Kasumi-1 (cell line): ENCODE measurements at places on chromosomes 2 and 18.

DNA sequence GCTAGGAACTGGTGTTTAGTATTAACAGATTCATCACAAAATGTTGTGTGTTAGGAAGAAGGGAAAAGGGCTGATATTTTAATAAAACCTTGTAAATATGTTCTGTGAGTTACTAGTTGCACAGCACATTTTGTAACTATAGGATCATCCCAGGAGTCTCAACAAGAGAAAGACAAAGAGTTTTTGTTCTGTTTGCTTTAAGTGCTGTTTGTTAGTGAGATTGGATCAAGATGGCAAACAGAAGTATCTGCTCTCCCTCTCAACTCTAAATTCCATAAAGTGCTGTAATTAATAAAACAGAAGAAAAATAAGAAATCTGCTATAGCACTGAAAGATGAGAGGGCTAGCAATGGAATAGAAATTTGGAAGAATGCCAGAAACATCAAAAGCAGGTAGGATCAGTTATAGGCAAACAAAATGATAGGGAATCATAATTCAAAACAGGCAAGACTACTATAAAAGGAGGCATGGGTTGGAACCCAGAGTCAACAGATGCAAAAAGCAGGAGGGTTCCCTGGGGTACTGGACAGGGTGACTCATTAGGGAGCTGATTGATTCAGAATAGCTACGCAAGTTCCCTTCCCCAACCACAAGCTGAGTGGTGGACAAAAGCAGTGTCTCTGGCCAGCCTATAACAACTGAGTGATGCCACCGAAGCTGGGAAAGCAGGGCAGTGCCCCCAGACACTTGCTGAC is 75.8 kb downstream of the DYNC1I2 start:
- no peak for DNase-seq

DNA sequence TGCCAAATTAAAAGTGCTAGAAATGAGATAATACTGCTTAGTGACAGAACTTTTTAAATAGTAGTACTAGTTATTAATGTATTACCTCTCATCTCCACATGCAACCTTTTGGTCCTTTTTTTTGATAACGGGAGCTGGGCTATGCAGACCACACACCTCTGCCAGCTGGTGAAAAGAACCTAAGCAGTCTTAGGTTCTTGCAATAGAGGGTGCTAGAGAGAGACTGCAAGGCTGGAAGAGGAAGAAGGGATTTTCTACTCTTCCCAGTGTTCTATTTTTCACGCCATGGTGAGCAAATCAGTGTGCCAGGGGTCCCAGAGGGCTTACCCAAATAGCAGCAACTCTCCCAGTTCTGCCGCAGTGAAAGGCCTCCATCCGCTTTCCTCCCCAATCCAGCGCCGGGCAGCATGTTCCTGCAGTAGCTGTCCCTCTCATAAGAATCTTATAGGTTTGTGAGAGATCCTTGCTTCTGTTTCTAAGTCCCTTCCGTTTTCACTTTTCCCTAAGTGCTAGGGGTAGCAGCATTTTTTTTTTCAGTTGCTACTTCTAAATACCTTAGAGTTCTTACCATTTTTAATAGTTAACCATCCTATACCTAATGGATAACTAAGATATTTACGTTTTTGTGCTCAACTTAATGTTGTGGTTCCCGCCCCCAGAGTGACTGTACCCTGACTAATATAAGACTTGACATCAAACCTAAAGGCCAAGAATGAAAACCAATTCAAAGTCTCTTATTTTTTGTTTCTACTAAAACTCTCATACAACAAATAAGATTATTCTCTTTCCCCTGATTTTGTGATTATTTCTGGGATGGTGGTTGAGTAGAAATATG is 69.4 kb upstream of the UBE2E3 start:
- DNase-seq = no peak

GRCh38 chr2:236959876-236960275 is 125.8 kb upstream of the COPS8 start:
- no peak for DNase-seq

- DNase-seq = no peak
Observed at GRCh38 chr2:23386339-23387220, 1.6 kb downstream of the KLHL29 start.

DNA sequence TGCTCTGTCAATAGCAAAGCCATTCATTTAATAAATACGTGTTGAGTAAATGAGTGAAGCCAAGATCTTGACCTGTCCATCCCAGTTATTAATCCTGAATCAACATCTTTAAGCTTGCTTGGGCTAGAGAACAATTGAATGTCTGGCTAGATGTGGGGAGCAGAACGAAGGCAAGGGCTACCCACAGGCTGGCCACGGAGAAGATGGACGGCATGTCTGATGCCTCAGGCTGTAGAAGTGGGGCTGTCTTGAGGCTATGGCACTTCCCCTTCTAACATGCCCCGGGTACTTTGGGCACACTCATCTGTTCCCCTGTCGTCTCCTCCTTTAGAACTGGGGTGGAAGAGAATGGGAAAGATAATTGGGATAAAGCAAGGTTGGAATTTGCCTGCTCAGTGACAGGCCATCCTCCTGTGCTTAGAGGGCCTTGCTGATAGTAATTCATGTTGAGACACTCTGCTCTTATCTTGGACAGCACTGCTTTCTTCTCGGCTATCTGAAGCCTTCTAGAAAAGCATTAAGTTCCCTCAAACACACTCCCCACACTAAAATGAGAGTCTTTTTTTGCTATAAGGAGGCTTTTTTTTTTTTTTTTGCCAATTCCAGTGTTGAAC is 225.7 kb downstream of the MREG start:
- DNase-seq = no peak

DNA sequence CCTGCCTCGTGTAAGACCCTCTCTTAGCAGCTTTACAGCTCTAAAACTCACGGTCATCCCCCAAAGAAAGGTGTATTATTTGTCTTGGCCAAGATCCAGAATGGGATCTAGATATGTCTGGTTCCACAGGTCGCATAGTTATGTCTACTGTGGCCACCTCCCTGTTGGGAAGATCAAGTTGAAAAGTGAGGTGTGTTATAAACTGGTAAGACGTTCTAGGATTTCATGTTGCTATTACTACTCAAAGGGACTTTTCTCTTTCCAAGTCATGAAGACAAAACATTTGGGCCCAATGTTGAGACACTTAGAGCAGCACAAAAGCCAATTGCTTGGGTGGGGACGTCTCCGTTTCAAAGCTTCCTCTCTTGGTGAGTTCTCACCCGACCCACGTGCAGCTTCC is 766.0 kb downstream of the RNF144A start:
- DNase-seq = no peak

GRCh38 chr2:62201307-62201706 is 5.4 kb downstream of the B3GNT2 start:
- no peak for DNase-seq

GRCh38 chr18:6373187-6373586 is 41.5 kb downstream of the L3MBTL4 start:
- DNase-seq = no peak

- no peak for DNase-seq
Observed at GRCh38 chr2:100208141-100208770, 65.9 kb upstream of the AFF3 start.

DNA sequence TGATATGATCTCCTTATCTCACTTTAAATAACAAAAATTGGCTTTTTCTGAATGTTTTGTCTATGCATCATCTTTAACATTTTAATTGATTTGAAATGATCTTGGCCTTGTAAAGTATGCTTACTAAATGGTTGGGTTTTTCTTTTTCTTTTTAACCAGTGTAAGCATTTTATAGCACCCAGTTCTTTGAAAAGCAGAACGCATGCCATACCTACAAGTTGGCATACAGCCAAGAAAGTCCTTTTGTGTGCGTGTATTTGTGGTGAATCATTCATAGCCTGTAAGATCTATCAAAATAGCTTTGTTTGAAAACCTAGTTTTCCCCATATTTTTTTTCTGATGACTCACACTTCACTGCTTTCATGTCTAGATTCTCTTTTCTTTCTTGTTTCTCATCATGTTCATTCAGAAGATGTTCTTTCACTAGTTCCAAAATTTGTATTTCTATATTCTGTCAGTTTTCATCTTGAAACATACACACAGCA is 4.1 kb upstream of the VRK2 start:
- no peak for DNase-seq

DNA sequence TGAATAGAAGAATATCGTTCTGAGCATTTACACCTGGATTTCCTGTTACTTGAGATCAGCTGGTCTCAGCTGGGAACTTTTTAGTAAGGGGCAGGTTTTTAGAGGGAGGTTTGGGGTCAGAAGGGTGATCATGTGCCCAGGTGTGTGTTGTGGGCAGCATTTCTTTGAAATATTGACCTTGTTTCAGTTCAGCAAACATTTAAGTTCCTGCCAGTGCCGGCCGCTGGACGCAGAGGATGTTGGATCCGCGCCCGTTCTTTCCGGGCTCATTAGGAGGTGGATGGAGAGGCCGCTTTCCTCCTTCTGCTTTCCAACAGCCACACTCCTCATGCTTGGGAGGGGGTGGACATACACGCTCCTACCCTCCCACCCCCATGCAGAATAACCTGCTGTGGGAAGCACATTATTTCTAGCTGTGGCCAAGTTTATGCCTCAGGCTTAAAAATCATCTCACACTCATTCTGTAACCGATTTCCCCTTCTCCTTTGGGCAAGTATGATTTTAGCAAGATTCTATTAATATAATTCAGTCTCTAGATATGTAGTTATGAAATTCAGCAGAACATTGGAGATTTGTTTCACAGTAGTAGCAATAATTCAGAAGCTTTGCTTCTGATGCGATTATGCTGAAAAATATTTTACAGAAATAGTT is 131.4 kb downstream of the ZNF236 start:
- no peak for DNase-seq

DNA sequence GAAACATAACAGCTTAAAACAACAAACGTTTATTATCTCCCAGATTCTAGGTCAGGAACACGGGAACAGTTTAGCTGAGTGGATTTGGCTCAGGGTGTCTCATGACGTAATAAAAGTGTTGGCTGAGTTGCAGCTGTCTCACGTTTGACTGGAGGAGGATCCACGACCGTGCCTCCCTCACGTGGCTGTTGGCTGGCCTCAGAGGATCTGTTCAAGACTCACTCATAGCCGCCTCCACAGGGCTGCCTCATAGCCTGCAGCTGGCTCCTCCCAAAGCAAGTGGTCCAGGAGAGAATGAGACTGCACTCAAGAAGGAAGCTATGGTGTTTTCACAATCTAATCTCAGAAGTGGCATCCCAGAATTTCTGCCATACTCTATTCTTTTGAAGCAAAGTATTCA is 167.1 kb downstream of the RPRM start:
- no peak for DNase-seq

DNA sequence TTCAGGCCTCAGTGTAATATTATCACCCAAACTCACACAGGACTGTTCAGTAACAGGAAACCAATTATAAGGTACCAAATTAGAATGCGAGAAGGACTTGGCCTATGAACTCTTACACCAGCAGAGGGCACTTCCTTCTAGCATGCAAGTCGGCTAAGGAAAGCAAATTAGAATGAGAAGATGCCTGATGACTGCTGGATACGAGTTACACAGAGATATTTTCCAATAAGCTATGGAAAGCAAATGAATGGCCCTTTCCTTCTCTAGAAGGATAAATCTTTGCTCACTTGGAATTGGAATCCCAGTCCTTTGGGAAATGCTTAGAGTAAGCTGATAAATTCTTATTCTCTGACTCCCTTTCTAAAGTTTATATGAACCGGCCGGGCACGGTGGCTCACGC is 109.8 kb downstream of the AP1S3 start:
- DNase-seq = peak; percentile 63

DNA sequence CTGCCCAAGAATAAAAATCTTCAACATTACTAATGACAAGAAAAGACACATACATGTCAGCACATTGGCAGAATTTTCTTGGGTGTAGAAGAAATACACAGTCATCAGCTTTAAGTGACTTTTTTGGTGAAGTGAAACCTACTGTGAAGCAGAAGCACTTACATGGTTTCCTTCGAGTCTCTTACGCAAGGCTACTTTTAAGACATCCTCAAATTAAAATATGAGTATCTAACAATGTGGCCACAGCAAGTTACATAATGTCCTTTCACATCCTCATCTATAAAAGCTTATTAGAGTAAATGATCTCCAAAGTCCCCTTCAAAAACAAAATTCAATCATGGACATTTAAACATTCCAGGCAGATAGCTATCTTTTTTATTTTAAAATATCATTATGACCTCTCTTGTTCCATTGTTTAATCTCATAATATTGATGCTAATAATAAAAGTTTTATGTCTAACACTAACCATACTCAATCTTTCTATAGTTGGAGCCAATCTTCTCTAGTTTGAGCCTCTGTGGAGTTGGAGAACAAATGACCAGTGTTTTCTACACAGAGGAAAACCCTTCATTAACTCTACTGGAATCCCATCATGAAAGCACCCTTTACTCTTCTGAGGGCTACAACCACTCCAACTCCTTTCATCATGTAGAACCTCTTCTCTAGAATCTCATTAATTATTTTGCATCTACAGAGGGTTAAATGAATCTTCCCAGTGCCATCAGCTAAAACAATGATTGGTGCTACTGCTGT is 182.2 kb upstream of the ZFP36L2 start:
- no peak for DNase-seq

- DNase-seq = no peak
Observed at GRCh38 chr18:48853588-48853987, 97.2 kb downstream of the SMAD7 start.

DNA sequence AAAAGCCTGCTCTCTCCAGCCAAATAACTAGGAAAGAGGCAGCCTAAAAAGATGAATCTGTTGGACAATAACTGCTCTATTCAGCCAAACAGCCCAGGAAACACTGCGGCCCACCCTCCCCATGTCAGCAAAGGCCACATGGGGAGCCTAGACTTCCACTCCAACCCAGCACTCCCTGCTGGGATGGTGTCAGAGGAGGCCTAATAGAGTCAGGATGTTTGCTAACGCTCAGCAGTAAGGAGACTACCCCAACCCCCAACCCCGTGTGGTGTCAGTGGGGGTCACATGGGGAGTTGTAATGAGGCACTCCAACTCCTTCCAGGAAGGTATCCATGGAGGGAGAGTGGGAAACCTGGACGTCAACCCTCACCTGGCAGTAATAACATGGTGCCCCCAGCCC is 41.6 kb downstream of the ZBTB7C start:
- DNase-seq = no peak

DNA sequence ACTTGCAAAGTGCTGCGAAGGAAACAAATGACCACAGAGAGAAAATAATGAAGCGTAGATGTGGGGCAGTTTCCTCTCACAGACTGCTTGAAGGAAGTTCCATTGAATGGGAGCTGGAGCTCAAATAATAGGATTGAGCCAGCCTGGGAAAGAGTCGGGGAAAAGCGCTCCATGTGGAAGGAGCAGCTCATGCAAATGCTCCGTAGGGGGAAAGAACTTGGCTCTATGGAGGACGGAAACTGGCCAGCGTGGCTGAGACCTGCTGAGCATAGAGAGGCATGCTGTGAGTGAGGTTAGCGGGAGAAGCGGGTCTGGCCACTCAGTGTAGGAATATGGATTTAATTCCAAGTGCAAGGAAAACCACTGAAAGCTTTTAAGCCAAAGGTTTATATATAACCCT is 28.6 kb upstream of the VIT start:
- DNase-seq = no peak

GRCh38 chr18:49597157-49597931 is 35.5 kb downstream of the LIPG start:
- no peak for DNase-seq
